Activated CD4-positive, alpha-beta memory T cell treated with anti-CD3 and anti-CD28 coated beads, Interleukin-2, amount 10 ng/mL, durations not matched to agents 7 days and 5 days (primary cell): ENCODE measurements at places on chromosomes 16 and 17.

DNA sequence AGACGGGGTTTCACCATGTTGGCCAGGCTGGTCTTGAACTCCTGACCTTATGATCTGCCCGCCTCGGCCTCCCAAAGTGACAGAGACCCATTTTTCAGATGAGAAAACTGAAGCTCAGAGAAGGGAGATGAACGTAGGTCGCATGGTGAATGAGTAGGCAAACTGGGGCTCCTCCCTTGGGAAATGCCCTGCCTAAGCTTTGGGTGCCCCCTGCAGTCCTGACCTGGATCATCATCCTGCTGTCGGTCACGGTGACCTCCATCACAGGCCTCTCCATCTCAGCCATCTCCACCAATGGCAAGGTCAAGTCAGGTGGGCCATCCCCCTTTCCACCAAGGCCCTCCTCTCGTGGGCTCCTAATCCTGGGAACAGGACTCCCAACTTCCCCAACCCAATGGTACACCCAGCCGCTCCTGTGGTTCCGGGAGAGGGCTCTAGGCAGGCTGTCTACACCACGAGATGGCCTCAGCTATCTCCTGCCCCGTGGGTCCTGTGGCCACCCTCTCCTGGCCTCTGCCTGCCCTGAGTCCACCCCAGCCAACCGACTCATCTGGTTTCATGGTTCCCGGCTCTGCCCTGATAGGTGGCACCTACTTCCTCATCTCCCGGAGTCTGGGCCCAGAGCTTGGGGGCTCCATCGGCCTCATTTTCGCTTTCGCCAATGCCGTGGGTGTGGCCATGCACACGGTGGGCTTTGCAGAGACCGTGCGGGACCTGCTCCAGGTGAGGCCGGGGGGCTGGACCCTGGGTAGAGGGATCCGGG, 4.7 kb downstream of the SLC12A3 start:
- peak; percentile 58 for DNase-seq

GRCh38 chr17:64231567-64232141, 31.4 kb downstream of the TEX2 start:
- DNase-seq: no peak

GRCh38 chr17:52410781-52411180, 252.3 kb upstream of the CA10 start:
- DNase-seq: no peak

- DNase-seq: no peak
These were observed 131.4 kb downstream of the HS3ST2 start for GRCh38 chr16:22945361-22945760.

GRCh38 chr17:33924104-33924503, 331.0 kb upstream of the CCL2 start:
- no peak for DNase-seq

GRCh38 chr16:66035096-66035495, 331.4 kb upstream of the CDH5 start:
- no peak for DNase-seq

DNA sequence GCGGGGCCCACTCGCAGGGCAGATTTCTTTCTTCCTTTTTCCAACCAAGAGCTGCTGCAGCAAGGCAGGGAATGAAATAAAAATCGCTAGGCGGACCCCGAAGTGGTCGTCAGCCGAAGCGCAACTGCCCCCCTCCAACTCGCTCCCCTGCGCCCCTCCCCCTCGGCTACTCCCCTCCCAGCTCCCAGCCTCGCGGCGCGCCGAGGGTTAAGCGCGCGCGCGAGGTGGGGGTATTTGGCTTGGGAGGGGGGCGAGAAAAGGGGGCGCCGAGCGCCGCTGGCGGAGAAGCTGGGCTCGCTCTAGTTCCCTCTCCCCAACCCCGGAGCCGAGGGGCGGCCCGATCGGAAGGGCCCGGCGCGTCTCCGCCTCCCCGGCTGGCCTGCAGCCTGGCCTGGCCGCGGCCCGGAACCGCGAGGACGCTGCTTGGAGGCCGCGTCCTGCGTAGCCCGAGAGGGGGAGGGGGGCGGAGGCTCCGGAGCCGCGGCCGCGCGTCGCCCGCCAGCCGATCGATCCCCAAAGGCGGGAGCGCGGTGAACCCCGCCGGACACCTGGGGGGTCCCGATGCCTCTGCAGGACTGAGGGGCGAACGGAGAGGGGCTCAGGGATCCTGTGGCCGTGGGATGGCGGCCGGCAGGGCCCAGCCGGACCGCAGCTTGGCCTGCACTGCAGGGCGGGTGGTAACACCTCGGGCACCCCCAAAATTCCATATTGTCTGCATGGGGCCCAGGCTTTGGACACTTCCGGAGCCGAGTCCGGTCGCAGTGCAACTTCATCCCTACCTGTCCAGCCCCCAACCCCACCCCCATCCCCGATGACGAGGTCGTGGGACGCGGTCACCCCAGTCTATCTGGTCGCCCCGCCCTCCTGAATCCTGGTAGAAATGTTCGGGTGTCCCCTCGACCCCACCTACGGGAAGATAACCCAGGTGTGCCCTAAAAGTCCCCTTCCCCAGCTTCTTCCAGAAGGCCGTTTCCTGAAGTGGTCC, 4.9 kb upstream of the CBX4 start:
- DNase-seq: no peak

DNA sequence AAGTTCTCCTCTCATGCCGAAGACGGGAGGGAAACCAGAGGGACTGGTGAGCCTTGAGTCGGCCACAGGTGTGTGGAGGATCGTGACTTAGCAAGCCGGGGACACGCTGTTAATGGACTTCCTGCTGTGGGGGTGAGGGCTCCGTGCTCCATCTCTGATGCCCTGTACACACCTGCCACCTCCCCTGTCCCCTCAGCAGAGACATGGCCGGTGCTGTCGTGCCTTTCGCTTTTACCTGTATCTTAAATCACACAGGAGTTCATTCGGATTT, 75.9 kb upstream of the ZNF750 start:
- no peak for DNase-seq

- no peak for DNase-seq
These were observed 3.8 kb downstream of the SNX29 start for GRCh38 chr16:11980136-11980844.

- no peak for DNase-seq
These were observed 5.9 kb downstream of the TOP2A start for GRCh38 chr17:40411821-40412220.

GRCh38 chr16:28210979-28211588, 681 bp downstream of the XPO6 start:
- DNase-seq: peak; percentile 71

DNA sequence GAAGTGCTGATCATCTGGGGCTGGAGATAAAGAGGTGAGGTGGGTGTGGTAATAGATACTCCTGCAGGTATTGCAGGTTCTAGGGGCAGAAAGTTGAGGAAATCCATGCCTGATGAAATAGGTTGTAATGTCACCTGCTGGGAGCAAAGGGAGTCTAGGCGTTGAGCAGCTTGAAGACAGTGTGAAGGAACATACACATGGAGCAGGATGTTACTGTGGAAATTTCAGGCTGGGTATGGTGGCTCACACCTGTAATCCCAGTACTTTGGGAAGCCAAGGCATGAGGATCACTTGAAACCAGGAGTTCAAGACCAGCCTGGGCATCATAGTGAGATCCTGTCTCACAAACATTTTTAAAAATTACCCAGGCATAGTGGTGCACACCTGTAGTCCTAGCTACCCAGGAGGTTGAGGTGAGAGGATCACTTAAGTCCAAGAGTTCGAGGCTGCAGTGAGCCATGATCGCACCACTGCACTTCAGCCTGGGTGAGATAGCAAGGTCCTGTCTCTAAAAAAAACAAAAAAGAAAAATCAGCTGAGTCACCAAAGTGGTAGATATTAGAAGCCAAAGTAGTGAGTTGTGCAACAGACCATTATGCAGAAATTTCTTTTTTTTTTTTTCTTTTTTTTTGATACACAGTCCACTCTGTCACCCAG, 9.1 kb upstream of the CRYBA1 start:
- no peak for DNase-seq

GRCh38 chr16:52727441-52727840, 180.5 kb upstream of the TOX3 start:
- DNase-seq: no peak

GRCh38 chr16:81493755-81494433, 49.3 kb downstream of the CMIP start:
- no peak for DNase-seq

GRCh38 chr17:44279346-44279665, 11.4 kb upstream of the SLC4A1 start:
- DNase-seq: no peak

GRCh38 chr17:14015271-14015670, 54.0 kb upstream of the COX10 start:
- DNase-seq: no peak

DNA sequence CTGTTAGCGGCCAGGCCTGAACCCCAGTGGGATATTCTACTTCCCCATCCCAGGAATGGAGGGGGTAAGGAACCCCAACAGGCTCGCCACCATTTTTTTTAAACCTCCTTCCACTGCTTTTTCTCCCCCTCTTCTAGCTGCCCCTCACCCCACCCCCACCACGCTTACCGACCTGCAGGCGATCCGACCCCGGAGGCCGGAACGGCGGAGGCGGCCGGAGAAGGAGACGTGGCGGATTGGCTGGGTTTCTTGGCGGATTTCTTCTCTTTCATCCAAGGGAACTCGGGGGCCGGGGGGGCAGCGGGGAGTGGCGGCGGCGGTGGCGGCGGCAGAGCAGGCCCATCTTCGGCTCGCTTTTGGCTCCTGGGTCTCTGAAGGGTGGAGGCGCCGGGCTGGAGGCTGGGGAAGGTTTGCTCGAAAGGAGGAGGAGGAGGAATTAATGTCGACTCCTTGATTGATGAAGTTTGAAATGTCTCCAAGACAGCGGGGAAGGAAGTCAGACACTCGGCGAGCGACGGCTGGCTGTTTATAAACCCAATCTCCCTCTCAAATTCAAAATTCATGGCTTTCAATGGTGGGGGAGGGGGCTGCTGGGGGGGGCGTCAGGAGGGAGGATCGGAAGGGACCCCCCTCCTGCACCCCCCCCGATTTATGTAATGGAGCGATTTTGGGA, 424 bp downstream of the HOXB2 start:
- DNase-seq: peak; percentile 42

DNA sequence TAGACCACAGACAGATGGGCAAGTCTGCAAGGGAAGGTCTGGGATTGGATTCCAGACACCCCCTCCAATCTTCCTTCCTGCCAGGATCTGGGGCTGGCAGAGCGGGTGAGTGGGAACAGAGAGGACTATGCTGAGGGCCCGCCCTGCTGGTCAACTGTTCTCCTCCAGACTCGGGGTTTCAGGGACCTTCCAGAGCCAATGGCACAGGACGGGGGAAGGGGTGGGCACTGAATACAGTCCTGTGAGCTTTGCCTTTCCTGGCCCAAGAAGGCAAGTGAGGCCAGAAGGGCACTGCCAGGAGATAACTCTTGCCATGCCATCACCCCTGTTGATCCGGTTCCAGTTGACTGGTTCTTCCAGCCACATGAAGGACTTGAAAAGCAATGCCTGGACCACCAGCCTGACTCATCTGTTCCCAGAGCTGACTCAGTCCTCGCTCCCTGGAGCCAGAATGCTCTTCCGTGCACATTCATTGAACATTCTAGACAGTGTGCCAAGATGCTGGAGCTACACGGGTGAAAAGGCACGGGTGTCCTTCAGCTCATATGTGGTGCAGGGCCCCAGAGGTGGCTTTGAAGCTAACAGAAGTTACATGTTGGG, 533 bp upstream of the MEFV start:
- DNase-seq: no peak

DNA sequence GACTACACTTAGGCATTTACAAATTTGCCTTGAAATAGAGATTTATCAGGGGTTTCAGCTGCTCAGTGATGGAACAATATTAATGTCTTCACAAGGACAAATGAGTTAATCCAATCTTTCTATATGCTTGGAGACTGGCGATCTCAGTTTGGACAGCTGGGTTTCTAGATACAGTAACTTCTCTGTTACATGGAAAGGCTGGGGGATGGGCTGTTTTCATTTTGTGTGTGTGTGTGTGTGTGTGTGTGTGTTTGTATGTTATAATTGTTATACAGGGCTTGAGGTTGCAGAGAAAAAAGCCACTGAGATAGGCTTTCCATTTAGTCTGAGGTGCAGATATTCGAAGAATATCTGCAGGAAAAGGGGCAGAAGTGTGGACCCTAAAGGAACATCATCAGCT, 359.3 kb upstream of the SALL1 start:
- no peak for DNase-seq

- DNase-seq: peak; percentile 42
These were observed 7.9 kb upstream of the MT2A start for GRCh38 chr16:56600398-56600999.

DNA sequence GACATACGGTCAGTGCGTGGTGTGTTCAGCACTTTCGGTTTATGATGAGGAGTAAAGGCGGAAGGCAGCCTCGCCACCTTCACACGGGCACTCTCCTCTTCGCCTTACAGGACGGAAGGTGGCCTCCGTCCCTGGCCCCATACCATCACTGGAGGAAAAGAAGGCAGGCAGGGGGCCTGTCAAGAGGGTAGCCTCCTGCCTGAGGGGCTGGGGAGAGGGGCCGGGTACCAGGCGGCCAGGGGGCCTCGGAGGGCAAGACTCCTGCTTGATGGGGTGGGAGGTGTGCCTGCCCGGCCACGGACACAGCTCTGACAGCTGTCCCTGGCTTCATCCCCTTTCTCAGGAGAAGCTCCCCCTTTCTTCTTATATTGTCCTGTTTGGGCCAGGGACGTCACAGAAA, 15.6 kb upstream of the SLC38A8 start:
- DNase-seq: no peak

DNA sequence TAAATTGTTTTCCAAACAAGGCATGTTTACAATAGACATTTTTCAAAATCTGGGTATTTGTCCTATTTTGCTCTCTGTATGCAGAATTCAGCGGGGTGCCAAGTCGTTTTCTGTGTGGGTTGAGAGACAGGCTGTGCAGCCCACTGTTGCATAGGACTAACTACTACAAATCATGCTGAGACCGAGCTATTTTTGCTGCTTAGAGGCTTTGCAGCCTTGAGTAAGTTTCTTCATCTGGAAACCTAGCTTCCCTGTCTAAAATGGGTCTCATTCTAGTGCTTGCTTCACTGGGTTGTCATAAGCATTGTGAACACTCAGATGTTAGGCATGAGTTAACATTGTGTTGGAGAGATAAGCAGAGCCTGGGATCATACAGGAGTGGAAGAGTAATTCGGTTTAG, 1.3 kb downstream of the PRPSAP2 start:
- no peak for DNase-seq

DNA sequence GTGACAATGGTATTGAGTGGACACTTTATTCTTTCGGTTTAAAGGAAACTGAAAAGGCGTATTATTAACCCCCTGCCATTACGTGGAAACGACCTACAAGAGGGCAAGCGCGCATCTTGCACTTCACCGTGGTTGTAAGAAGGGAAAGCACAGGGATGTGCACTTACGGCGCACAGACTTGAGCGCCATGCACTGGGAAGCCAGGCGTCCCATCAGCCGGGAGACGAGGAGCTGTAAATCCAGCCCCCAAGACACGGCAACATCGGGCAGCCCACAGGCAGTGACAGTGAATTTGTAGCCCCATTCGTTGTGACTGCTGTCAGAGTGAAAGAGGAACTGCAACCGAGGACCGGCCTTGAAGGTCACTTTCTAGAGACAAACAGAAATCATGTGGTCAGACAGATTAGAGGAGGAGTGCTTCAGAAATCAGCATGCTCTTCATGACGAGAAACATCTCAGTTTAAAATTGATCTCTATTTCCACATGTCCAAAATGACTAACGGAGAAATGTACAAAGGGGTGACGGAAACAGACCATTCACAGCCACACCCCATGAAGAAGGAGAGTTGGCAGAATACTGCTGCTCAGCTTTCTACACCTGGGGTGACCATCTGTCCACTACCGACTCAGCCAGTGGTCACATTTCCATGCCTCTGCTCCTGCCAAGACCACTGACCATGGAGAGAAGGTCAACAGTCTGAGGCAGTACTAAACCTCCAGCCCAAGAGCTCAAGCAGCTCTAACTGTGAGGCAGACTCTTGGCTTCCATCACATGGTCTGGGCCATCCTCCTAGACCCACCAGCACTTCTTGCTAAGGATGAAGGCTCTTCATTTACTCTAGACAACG, 68.6 kb downstream of the ZZEF1 start:
- DNase-seq: no peak

GRCh38 chr17:11273596-11273995, 32.6 kb downstream of the SHISA6 start:
- no peak for DNase-seq
